ENCODE measurements at places on chromosomes 4 and X. TPM values are rescaled to one million over a fixed set of nuclear protein-coding genes. Genes with fewer than 3 reads are reported as not detected.

The ADGRG4 gene
- polyA plus RNA-seq = 0.01 TPM

DNA sequence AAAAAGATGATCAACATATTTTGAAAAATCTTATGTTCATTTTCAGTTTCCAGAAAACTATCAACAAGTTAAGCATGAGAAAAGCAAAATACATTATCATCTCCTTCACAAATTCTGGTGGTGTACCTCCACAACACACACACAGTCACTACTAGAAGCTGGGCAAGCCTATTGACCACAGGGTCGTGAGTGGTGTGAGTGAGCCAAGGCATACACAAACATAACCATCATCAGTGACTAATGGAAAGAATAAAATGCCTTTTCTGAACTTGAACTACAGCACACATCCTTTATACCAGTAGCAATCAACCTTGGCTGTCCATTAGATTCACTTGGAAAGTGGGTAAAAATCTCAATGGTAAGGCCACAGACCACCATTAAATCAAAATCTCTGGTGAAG is 180.2 kb downstream of the FAM47B start:
- H3K27me3 ChIP-seq = no peaks in the 10 kb centered on the region
- DNase-seq = no peak
- H3K4me1 ChIP-seq = no peaks in the 10 kb centered on the region
- H3K36me3 ChIP-seq = no peaks in the 10 kb centered on the region
- H3K4me3 ChIP-seq = no peak overlapping the region

GRCh38 chr4:187619319-187619718 is 376.3 kb upstream of the ZFP42 start:
- H3K36me3 ChIP-seq = no peaks in the 10 kb centered on the region
- no peak for DNase-seq
- H3K27ac ChIP-seq = no peak overlapping the region
- no peak overlapping the region for H3K4me3 ChIP-seq
- H3K27me3 ChIP-seq = no peaks in the 10 kb centered on the region

- peaks cover 37% of the 10 kb centered on the region for H3K36me3 ChIP-seq
- peak overlapping the region; percentile 80 for H3K27ac ChIP-seq
- H3K4me1 ChIP-seq = peaks cover 6% of the 10 kb centered on the region
Measured at GRCh38 chr4:184416913-184417734, 57.2 kb downstream of the IRF2 start.

DNA sequence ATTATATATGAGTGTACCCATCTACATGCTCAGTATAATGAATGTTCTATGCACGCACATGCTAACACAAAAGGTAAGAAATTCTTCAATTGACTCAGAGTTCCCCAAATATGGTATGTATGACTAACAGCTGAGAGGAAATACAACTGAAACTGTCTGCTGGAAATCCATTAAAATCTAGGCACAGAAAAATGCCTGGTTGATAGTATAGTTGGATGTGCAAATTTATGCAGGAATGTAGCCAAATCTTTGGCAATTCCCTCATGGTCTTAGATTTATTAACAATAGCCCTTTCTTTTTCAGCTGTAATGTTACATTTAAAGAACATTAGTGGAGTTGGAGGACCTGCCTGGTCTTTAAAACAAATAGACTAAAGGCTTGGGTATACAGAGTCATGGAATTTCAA is 5.5 kb downstream of the CAMK2D start:
- no peak overlapping the region for H3K27ac ChIP-seq
- no peak overlapping the region for H3K4me3 ChIP-seq
- no peaks in the 10 kb centered on the region for H3K27me3 ChIP-seq
- peak; percentile 45 for DNase-seq
- H3K36me3 ChIP-seq = no peaks in the 10 kb centered on the region

DNA sequence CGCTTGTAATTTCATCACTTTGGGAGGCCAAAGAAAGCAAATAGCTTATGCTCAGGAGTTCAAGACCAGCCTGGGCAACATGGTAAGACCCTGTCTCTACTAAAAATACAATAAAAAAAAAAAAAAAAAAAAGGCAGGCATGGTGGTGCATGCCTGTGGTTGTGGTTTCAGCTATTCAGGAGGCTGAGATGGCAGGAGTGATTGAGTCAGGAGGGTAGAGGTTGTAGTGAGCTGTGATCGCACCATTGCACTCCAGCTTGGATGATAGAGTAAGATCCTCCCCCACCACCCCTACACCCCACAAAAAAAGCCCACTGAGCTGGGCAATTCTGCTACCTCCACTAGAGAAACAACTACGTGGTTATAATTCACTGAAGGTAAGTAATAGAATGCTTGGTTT is 118.8 kb upstream of the PCDH18 start:
- no peak overlapping the region for H3K27ac ChIP-seq
- no peaks in the 10 kb centered on the region for H3K27me3 ChIP-seq
- no peak for DNase-seq
- no peaks in the 10 kb centered on the region for H3K4me1 ChIP-seq
- H3K36me3 ChIP-seq = no peaks in the 10 kb centered on the region

DNA sequence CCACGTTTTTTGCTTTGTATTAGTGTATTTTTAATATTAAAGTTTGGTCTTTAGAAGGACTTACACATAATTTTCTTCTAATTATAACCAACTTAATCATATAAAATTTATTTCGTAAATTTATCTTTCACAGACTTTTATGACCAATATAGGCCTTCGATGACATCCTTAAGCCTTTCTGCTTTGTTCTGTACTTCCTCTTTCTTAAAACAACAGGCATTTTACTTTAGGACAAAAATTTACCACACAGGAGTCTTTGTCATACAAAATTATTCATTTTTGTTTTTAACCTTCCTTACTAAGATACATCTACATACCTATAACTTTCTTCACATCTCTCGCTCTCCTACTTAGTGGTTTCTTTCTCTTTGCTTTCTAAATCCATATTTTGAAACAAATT is 56.3 kb downstream of the RGS12 start:
- DNase-seq = no peak
- H3K4me3 ChIP-seq = no peak overlapping the region
- H3K4me1 ChIP-seq = no peaks in the 10 kb centered on the region
- H3K27me3 ChIP-seq = no peaks in the 10 kb centered on the region
- H3K27ac ChIP-seq = no peak overlapping the region
